ENCODE measurements at places on chromosomes 5 and 9.

DNA sequence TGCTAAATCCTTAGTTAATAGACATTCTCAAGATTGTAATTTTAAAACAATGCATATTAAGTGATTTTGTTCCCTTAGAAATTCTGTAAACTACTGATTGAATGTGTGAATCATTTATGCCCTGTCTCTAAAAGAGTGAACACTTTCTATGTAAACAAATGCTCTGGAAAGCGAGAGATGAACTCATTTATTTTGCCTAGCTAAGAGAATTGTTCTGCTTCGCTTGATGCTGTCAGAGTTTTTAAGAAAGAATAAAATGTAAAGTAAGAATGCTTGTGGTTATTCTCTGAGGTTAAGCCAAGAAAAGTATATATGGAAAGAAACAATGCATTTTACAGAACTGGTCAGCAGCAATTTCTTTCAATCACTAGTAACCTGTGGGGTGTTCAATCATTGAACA lies 347.4 kb upstream of the NUDT12 start:
- no peak for DNase-seq

GRCh38 chr9:11618241-11618805 lies 1005.5 kb upstream of the PTPRD start:
- DNase-seq = no peak

DNA sequence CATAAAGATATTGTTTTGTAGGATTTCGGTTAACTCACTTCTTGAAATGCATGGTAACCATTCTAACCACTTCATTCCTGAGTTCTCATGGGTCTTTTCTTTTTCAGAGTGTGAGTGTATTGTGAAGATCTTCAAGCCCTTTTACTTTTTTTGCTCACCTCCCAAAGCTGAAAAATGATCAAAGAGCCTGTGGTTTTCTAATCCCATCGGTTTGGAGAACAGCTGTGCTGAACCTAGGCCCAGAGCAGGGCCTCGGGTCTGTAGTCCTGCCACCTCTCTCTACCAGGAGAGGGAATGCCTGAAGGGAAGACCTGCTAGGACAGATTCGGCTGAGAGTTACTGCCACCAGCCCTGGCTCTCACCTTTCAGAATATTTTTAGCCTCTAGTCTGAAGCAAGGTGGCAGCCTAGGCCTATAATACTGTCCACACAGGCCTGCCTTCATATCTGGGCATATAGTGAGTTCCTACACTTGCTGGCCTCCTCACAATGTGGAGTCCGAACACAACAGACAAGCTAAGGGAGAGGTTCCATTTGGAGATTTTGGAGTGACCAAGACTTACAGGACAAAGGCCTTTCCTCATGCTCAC lies 13.8 kb downstream of the RGMB start:
- DNase-seq = no peak

DNA sequence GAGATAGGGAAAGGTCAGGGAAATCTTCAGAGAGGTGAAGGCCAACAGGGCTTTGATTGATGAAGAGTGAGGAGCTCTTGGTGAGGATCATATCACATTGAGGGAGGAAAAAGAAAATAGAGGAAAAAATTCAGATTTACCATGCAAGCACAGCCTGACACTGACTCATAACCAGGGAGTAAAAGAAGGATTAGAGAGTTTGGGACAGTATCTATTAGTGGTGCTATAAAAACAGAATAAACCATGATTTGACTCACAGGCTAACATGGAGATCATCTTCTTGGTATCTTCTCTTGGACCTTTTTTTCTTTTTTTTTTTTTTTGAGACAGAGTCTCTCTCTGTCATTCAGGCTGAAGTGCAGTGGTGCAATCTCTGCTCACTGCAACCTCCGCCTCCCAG lies 44.4 kb downstream of the MUSK start:
- no peak for DNase-seq

DNA sequence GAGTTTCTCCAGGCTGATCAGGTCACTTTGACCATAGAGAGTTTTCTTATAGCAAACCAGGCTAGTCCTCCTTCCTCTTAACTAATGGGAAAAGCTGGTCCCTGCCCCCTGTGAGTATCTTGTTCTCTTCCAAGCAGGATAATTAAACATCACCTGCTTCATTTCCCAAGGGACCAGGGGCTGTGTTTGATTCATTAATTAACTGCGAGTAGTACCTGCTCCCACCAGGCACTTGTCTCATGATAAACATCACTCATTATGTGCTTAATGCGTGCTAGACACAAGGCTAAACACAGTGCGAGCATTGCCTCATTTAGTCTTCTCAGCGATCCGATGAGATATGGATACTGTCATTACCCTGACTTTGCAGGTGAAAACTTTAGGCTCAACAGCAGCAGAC lies 1.7 kb upstream of the FAM163B start:
- no peak for DNase-seq

DNA sequence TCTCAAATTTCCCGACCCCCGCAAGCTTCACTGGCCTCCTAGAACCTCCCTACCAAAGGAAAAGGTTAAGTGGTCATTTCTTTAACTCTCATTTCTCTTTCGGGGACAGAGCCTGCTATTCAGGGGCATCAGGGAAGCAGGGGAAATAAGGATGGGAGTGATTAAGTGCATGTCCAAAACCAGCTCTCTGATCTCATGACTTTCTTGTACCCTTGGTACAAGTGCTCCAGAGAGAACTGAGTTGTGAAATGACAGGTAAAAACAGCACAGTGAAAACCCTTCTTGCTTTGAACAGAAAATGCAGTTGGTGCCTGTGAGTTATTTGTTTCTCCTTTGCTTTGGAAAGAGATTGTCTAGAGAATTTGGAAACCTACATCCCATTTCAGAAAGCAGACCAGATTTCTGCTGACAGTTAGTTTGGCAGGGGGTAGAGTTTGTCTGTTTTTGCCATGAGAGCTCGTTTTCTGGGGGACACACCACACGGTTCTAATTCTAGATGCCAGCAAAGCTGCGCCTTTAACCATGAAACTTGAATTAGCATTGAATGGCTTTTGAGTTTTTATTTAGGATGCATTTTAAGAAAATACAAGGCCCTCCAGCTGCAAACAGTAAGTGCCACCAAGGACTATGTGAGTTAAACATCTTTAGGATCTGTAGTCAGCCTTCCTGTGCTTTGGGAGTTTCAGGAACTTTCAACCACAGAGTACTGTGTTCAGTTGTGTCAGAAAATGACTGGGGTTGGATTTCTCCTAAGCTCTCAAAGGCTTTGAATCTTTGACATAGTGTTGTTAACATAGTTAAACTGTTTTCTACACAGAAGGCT lies 161.7 kb upstream of the LHFPL2 start:
- no peak for DNase-seq

DNA sequence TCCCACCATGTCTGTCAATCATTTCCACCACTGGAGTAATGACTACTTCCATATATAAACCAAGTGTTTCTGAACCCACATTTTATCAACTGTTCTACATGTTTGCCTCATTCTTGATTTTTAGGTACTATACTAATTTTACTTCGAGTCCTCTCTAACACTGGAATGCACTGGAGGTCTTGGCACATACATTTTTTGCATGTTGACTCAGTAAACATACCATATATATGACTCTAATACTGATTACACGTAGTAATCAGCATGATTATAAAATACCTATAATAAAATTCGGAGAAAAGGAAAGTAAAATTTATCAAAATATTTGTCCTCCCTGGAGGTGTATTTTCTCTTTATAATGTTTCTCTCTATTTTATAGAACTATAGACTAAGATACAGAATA lies 621.7 kb upstream of the NUDT12 start:
- DNase-seq = no peak

DNA sequence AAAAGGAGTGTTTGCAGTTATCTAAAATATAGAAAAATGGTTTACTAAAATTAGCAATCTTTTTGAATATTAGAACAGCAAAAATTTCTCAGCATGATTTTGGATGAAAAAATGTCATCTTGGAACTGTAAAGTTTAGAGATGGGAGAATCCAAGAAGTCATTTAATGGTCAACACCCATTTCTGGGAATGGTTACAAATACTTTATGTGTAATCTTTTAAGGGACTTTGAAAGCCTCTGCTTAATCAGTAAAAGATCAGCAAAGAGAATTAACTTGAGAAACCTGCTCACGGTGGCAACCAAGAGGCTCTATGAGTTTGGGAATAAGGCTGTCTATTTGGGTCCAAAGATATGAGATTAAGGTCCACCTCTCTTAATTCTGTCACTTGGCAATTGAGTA lies 13.0 kb downstream of the C1QTNF3 start:
- no peak for DNase-seq

DNA sequence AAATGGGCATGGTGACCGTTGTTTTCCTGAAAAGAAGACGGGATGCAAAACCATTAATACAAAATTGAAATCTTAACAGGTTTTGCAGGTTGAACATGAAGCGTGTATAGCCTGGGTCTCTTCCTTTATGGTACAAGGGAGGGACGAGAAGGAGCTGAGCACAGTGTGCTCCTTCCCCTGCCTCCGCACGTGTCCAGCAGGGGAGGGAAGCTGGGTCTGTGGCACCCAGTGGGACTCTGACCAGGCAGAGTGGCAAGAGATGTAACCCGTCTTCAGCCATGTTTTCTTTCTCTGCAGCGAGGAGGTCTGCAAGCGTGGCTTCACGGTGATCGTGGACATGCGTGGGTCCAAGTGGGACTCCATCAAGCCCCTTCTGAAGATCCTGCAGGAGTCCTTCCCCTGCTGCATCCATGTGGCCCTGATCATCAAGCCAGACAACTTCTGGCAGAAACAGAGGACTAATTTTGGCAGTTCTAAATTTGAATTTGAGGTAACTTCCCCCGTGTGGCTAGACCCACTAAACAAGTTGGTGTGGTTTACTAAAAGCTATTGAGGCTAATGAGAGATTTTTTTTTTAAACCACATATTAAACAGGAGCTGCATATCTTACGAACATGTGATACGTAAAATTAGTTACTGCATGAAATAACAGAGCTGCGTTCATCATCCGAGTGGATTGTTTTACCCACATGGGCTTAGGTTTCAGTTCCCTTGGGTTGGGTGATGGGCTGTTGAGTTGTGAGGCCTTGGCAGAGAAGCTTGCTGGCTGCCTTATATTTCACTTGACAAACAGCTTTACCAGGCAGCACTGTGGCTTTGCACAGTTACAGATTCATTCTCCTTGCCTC lies 143.7 kb downstream of the TRIO start:
- DNase-seq = no peak

- no peak for DNase-seq
These were observed 298.6 kb downstream of the AGTPBP1 start for GRCh38 chr9:85443190-85443598.

- no peak for DNase-seq
These were observed 468.1 kb upstream of the DMAC1 start for GRCh38 chr9:8267636-8268035.

DNA sequence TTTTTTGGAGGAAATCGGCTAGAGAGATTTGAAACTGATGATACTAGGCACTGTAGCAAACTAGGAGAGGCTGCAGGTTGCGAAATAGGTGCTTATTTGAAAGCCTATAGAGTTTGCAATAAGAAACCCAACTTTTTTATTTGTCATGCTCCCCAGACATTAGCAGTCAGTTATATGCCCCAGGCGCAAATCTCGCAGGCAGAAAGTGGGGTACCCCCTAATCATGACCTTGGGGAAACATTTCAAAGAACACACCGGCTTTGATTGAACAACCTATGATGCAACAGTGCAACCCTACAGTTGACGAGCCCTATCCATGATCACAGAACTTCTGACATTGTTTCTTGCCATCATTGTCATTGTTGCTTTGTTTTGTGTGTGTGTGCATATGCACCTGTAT lies 510.5 kb downstream of the RAB3C start:
- DNase-seq = no peak

DNA sequence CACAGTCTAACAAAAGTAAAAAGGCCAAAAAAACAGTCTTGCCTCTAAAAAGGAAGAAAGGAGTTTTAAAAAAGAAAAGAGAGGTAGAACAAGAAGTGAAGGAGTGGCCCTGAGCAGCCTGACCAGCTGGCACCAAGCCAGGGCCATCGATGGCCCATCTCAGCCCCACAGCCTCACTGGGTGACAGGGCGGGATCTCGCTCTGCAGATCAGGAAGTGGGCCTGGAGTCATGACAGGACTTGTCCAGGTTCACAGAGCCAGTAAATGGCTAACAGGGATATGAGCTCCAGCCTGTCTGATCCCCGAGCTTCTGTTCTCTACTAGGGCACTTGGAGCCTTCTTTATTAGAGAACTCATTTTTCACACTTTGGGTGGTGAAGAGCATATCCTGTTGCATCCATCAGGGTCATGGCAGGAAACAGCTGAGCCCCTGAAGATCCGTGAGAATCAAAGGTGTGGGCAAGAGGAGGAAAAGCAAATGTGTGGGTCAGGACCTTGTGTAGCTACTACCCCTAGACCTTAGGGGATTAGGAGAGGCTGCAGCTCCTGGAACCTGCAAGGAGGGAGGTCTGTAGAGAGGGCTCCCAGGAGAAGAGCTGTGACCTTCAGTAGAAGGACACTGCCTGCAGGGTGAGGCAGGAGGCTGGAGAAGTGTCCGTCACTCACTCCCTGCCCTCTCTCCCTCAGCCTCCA lies 299.0 kb upstream of the MSX2 start:
- no peak for DNase-seq

DNA sequence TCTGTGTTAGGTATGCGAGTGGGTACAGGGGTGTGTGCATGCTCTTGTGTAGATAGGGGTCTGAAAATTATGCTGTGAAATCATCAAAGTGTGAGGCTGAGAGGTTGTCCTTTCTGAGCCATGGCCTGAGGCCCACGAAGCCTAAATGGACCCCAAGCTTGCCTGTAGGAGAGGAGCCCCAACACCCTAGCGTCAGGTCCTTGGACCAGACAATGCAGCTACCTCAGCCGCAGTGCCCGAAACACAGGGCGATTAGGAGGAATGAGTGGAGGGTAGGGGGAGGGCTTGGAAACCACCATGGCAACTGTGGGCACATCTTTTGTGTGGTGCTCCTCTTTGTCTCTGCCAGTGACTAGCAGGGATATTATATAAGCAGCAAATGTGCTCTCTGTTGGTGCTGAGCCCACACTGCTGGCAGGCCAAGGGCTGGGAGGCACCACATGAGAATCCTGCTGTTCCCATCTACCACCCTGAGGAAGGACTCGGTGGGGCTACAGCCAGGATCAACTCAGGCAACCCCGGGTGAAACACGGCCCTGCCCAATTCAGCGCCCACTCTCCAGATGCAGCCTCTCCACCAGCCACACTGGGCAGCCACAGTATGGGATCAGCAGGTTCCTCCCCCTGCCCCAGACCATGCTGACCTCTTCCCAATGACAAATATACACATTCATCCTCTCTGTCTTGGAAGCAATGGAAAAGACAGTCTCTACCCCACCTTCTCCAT lies 84.6 kb upstream of the FSTL4 start:
- no peak for DNase-seq

Measured in GM18507 (cell line).